ENCODE measurements at places on chromosomes 7 and 10. TPM values are rescaled to one million over a fixed set of nuclear protein-coding genes. Genes with fewer than 3 reads are reported as not detected.

DNA sequence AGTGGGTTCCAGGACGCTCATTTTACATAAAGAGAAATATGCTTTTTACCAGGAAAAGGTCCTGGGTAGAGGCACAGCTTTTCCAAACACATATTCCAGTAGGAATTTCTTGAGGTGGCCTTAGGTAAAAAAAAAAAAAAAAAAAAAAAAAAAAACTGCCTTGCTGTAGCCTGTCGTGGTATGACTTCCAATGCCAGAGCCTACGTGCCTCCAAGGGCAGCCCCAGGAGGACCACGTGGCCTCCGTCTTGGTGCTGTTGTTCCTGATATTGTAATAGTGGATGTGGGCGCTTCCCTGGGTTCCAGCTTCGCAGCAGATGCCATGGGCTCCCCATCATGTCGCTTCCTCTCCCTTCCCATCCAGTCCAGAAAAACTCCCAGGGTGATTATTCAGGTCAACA, 49.3 kb downstream of the PRKAG2 start:
- DNase-seq: no peak
- H3K27ac ChIP-seq: no peak overlapping the region
- no peaks in the 10 kb centered on the region for H3K36me3 ChIP-seq

ZKSCAN1 gene
- total RNA-seq: 127 TPM

DNA sequence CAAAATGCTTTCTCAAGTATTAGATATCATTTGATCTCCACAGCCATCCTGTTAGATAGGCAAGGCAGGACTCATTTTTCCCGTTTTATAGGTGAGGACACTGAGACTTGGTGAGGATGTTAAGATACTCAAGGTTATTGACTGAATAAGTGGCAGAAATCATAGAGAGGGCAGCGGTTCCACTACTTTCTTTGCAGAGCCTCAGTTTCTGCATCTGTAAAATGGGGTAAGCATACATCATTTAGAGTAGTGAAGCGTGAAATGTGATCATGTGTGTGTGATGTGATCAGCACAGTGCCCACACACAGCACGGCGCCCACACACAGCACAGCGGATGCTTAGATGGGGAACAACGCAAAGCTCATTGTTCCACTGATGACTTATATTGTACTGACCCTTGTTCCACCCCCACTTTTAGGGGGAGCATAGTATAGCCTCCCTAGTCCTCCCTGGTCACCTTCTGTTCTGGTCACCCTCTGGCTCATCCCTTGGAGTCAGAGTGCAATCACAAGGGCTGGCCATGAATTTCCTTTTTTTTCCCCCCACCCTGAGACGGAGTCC, 10.5 kb downstream of the UBTD1 start:
- H3K36me3 ChIP-seq: no peaks in the 10 kb centered on the region
- H3K4me1 ChIP-seq: peaks cover 7% of the 10 kb centered on the region
- DNase-seq: no peak
- no peak overlapping the region for H3K27ac ChIP-seq

EPHB6 gene
- total RNA-seq: 21.4 TPM

- peak overlapping the region; percentile 59 for H3K27ac ChIP-seq
- peaks cover 2% of the 10 kb centered on the region for H3K4me1 ChIP-seq
- no peaks in the 10 kb centered on the region for H3K36me3 ChIP-seq
Measured at GRCh38 chr7:38311329-38311937, 38.0 kb upstream of the TARP start.

DNA sequence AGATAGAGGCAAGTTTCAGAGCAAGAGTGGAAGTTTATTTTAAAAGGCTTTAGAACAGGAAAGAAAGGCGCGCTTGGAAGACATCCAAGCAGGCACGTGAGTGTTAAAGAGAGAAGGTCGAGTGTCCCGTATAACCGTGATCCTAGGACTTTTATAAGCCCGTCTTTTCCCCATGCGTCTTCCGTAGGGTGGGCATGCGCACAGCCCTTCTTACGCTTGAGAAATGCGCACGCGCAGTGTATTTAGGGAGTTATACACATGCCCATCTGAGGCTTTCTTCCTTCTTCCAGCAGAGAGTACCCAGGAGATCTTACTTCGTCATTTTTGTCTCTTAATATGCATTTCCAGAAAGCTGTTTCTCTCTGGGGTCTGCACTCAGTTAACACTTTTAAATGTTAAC, 52.4 kb downstream of the CALD1 start:
- H3K27me3 ChIP-seq: no peaks in the 10 kb centered on the region
- H3K36me3 ChIP-seq: no peaks in the 10 kb centered on the region

GRCh38 chr7:332646-333392, 42.8 kb downstream of the FOXL3 start:
- no peaks in the 10 kb centered on the region for H3K4me1 ChIP-seq
- no peaks in the 10 kb centered on the region for H3K36me3 ChIP-seq
- peak; percentile 91 for DNase-seq
- H3K27me3 ChIP-seq: peaks cover 15% of the 10 kb centered on the region
- H3K4me3 ChIP-seq: no peak overlapping the region

NFE2L3 gene
- total RNA-seq: 42.1 TPM

C7orf57 gene
- total RNA-seq: not detected

CCDC172 gene
- total RNA-seq: not detected

DNA sequence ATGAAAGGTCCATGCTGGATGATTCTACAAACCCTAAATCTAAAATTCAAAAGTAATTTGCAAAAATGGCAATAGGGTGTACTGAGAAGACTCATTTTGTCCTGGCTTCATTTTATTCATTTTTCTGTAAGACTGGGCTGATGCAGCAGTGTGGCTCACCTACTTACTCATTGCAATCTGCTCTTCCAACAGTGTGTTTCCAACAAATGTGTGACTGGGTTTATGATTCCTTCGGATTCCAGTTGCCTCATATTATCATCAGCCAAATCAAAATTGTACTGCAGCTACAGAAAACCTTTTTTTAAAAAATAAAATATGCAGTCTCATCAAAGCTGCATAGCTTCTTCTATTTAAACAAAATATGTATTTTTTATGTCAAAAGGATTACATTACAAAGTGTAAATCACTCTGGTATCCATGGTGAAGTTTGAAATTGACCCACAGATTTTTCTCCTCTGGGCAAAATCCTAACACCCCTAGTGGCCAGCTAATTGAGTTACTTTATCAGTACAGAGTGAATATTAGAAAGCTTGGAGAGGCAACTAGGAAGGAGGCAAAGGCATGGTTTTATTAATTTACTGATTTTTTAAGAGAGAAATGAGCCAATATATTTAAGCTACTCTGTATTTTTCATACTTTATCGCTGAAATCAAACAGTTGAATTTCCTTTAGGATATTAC, 390.3 kb downstream of the MAGI2 start:
- no peak for DNase-seq
- no peaks in the 10 kb centered on the region for H3K27me3 ChIP-seq
- H3K27ac ChIP-seq: no peak overlapping the region
- no peak overlapping the region for H3K4me3 ChIP-seq
- no peaks in the 10 kb centered on the region for H3K36me3 ChIP-seq
- no peaks in the 10 kb centered on the region for H3K4me1 ChIP-seq

- DNase-seq: no peak
- no peak overlapping the region for H3K27ac ChIP-seq
- H3K27me3 ChIP-seq: no peaks in the 10 kb centered on the region
- no peak overlapping the region for H3K4me3 ChIP-seq
Measured at GRCh38 chr7:133364959-133365690, 112.2 kb downstream of the EXOC4 start.

DNA sequence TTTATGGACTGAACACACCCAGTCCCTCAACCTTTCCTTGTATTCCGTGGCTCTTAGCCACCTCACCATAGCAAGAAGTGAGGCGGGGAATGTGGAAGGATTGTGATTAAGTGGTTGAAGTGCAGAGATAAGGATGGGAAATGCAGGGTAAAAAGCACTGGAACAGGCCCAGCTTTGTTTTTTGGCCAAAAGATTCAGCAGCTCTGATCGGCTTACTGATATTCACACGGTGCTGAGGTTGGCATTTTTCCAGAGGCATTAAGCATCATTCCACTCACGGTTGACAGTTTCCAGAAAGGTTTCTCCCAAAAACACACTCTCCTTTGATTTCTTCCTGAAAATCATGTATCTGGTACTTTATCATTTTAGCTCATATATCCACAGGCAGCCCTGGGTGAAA, 544.2 kb downstream of the CNTNAP2 start:
- H3K4me1 ChIP-seq: no peaks in the 10 kb centered on the region
- no peak for DNase-seq
- H3K4me3 ChIP-seq: no peak overlapping the region
- no peaks in the 10 kb centered on the region for H3K27me3 ChIP-seq
- H3K27ac ChIP-seq: no peak overlapping the region

- DNase-seq: no peak
- H3K4me3 ChIP-seq: no peak overlapping the region
- H3K27me3 ChIP-seq: no peaks in the 10 kb centered on the region
- H3K27ac ChIP-seq: no peak overlapping the region
Measured at GRCh38 chr7:33250421-33250871, 121.1 kb downstream of the BBS9 start.

ANKRD61 gene
- not detected for total RNA-seq

GRCh38 chr7:876972-877311, 588 bp downstream of the GET4 start:
- H3K27me3 ChIP-seq: peaks cover 17% of the 10 kb centered on the region
- peaks cover 8% of the 10 kb centered on the region for H3K36me3 ChIP-seq
- peak overlapping the region; percentile 91 for H3K4me3 ChIP-seq
- no peak for DNase-seq

DNA sequence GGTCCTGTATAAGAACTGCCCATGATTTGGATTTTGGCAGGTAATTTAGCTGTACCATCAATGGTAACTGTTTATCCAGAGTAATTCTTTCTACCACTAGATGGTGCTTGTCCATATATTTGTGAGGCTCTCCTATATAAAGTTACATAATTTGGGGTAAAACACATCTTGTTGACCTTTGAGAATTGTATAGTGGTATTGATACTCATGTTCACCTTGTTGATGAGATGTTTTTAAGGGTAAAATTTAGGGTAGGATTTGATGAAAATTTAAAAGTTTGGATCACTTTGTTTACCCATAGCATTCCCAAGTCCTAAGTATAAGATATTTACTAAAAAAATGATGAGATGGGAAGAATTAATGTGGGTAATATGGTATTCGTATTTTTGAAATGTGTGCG, 31.6 kb downstream of the ST7 start:
- H3K4me3 ChIP-seq: no peak overlapping the region
- no peaks in the 10 kb centered on the region for H3K27me3 ChIP-seq
- no peaks in the 10 kb centered on the region for H3K4me1 ChIP-seq
- DNase-seq: no peak
- no peak overlapping the region for H3K27ac ChIP-seq
- no peaks in the 10 kb centered on the region for H3K36me3 ChIP-seq

DNA sequence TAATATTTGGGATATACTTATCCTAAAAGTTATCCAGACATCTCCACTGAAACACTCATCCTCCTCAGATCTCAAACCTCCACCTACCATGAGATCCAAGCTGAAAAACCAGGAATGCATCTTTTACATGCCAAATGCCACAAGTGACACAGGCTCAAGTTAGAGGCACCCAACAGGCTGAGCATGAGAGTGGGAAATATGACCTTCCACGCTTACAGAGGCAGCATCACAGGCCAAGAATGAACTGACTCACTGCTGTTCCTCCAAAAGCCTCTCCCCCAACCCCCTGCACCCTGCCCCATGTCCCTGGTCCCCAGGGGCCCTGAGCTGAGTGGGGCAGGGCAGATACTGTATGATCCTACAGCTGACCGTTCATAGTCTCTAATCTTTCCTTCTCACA, 4.8 kb upstream of the MTPAP start:
- no peaks in the 10 kb centered on the region for H3K36me3 ChIP-seq
- H3K27me3 ChIP-seq: peaks cover 9% of the 10 kb centered on the region
- H3K27ac ChIP-seq: no peak overlapping the region
- DNase-seq: no peak

- peaks cover 5% of the 10 kb centered on the region for H3K36me3 ChIP-seq
- no peak overlapping the region for H3K27ac ChIP-seq
- H3K4me1 ChIP-seq: no peaks in the 10 kb centered on the region
- DNase-seq: no peak
- H3K4me3 ChIP-seq: no peak overlapping the region
- H3K27me3 ChIP-seq: no peaks in the 10 kb centered on the region
Measured at GRCh38 chr10:113965683-113966082, 78.0 kb upstream of the ADRB1 start.

TSPAN33 gene
- 6.6 TPM for total RNA-seq

GRCh38 chr7:37337522-37337921, 111.1 kb downstream of the ELMO1 start:
- peaks cover 2% of the 10 kb centered on the region for H3K4me1 ChIP-seq
- no peak overlapping the region for H3K27ac ChIP-seq
- H3K4me3 ChIP-seq: no peak overlapping the region
- no peaks in the 10 kb centered on the region for H3K27me3 ChIP-seq

- H3K27ac ChIP-seq: no peak overlapping the region
- H3K27me3 ChIP-seq: peaks cover 2% of the 10 kb centered on the region
- no peaks in the 10 kb centered on the region for H3K36me3 ChIP-seq
Measured at GRCh38 chr10:110758128-110758765, 113.5 kb upstream of the PDCD4 start.

CYP2W1 gene
- total RNA-seq: 1.3 TPM

DNA sequence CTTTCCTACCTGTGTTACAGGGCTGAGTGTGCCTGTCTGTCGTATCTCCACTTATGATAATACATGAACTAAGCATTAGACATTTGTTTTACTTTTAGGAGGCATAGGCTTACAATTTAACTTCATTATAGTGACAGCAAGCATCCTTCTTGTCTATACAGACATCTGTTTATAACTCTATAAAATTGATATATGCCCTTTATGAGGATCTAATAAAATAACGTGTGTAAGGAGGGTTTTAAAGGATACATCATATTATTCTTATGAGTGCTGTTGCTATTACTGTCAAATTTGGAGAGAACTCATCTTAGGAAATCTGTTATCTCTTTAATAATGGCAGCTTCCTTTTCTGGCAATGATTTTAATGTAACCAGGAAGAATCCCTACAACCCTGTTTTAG, 21.9 kb downstream of the THNSL1 start:
- H3K36me3 ChIP-seq: no peaks in the 10 kb centered on the region
- no peaks in the 10 kb centered on the region for H3K27me3 ChIP-seq
- DNase-seq: no peak
- H3K4me3 ChIP-seq: no peak overlapping the region

NPY gene
- not detected for total RNA-seq

DNA sequence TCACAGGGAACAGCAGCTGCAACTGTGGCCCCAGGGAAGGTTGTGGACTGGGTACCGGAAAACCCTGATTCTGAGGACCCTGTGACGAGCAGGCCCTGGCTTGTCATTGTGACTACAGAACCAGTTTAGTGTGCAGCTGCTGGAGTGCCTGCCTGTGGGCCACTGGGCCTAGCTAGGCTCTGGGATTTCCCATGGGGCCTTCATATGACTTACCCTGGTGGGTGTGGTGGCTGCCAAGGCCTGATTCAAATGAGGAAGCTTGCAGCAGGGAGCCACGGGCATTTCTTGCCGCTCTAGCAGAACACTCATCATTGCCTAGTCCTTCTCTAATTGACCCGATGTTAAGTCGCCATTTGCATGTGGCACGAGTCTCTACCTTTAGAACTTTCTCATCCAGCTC, 14.7 kb upstream of the CAMK2G start:
- no peaks in the 10 kb centered on the region for H3K4me1 ChIP-seq
- peaks cover 2% of the 10 kb centered on the region for H3K27me3 ChIP-seq
- no peaks in the 10 kb centered on the region for H3K36me3 ChIP-seq
- H3K27ac ChIP-seq: no peak overlapping the region
- H3K4me3 ChIP-seq: no peak overlapping the region
